ENCODE measurements at places on chromosomes 3 and 15.
A peak's percentile ranks its signal among the peaks of the same experiment; 100 is the strongest.

DNA sequence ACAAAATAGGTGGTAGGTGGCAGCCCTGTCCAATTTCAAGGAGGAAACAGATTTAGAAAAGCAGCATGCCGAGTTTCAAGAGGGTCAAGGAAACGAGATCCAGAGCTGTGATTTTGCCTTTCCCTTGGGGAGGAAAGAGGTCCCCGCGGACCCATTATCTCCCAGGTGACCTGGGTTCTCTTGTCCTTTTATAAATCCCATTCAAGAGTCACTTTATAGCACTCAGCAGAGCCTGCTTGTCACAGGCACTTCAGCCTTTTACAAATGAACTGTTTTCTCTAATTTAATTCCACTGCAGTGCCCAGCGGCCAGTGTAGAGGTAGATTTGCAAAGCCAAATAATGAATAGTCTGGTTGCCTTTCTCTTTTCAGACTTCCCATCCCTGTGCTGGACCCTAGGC lies 99.9 kb downstream of the CD47 start:
- no peak for DNase-seq

DNA sequence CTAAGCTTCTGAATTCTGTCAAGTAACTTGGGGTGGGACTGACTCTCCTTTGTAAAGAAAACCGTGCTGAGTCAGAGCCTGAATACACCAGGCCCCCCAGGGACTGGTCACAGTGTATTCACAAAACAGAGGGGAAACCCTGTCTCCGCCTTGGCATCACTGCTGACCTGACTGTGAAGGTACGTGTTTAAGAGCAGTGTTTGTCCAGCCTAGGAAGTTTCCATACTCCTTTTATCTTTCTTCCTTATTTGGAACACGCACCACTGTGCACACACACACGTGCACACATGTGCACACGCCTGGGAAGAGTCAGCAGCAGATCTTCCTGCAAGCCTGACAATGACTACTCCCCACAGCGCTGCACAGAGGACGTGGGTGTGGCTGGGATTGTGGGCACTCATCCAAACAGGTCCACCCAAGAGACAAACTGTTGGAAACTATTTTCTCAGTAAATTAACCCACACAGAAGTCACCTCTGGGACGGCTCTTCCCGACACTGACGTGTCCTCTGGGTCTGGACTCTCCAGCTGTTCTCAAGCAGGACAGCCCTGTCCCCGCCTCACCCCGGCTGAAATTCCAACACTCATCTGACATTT lies 87.7 kb downstream of the ATP10A start:
- no peak for DNase-seq

DNA sequence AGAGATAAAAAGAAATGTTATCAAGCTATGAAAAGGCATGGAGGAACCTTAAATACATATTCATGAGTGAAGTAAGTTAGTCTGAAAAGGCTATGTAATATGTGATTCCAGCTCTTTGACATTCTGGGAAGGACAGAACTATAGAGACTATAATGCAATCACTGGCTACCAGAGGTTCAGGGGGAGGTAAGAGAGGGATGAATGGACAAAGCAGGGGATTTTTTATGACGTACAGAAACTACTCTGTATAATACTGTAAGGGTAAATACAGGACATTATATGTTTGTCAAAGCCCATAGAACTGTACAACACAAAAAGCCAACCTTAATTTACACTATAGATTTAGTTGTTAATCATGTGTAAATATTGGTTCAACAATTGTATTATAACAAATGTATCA lies 46.1 kb downstream of the MCTP2 start:
- DNase-seq: no peak

DNA sequence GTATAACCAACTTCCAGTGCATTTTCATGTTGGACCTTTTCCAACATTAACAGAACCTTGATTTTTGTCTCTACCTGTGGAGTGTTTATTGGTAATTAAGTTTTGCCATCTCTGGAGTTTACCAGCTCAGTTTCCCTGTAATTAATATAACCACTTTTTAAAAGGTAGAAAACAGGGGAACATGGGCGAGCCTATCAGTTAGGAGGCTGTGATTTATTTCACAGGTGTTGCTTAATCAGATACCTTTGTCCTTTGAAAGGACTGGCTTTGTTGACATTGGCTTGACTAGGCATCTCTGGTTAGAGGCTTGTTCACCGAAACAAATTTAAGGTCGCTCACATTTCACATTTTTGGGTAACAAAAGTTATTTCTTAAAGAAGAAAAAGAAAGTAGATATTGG lies 622 bp downstream of the NAALADL2 start:
- DNase-seq: no peak

DNA sequence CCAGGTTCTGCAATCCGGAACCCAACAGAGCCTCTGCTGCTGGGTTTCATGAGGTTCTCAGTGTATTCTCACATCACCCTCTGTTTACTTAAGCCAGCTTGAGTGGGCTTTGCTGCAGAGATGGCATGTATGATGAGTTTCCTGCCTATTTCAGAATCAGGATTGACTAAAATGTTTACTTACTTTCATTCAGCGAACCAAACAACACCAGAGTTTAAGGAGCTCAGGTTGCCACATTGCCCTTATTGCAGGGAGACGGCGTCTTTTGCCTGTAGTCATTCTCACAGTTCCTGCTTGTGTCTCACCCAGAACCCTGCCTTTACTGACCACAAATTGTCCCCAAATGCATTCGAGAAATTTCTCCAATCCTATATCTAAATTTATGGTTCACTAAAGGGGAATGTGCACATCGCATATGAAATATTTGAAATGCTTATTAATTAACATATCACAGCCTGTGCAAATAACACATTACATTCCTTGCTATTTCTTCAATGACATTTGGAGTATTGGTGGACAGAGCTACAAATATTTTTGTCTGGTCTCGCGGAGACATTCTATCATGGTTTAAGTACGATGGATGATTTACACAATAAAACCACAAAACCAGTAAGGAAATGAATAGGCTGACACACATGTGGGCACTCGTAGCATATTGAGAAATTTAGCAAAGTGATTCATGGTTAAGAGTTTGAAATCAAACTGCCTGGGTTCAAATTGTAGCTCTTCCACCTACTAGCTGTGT lies 377.2 kb upstream of the CFAP20DC start:
- no peak for DNase-seq

GRCh38 chr15:92847841-92848240 lies 52.3 kb upstream of the CHD2 start:
- DNase-seq: no peak

- peak; percentile 8 for DNase-seq
These were observed 48.5 kb downstream of the EFHB start for GRCh38 chr3:19885468-19885867.

- DNase-seq: no peak
These were observed 57.4 kb downstream of the ANXA2 start for GRCh38 chr15:60340207-60340921.

DNA sequence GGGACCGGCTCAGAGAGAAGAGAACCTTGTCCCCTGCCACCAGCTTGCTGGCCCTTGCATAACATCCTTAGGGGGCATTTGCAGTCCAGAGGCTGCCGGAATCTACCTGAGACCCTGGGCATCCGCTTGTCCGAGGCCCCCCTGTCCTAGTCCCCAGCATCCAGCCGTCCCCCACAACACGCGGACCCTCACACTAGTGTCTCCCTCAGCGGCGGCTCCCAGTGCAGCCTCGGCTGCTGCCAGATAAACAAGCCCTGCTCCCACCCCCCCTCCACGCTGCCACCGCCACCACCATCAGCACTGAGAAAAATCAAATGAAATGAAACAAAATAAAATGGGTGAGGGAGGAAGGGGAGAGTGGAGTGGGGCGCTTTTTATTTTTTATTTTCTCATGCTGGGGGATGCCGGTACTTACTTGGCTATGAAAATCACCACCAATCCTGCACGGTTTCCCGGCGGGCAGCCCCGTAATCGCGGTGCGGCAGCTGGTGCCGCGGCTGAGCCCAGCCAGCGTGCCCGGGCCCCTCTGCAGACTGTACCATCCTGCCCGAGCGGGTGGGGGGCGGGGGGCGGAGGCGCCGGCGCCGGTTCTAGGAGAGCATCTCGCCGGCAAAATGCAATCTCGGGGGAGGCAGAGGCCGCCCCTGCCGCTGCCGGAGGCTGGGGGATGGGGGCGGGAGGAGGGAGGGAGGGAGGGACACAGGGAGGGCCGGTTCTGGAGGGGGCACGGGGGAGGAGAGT lies at the start of gene ATP2B2:
ATP2B2 (minus strand) TSS at position 537 of the 741 bp plus-strand sequence. CDS start 56,043 bp downstream, outside the sequence.
- DNase-seq: no peak

GRCh38 chr15:64791401-64791800 lies 16.0 kb upstream of the RBPMS2 start:
- DNase-seq: no peak

DNA sequence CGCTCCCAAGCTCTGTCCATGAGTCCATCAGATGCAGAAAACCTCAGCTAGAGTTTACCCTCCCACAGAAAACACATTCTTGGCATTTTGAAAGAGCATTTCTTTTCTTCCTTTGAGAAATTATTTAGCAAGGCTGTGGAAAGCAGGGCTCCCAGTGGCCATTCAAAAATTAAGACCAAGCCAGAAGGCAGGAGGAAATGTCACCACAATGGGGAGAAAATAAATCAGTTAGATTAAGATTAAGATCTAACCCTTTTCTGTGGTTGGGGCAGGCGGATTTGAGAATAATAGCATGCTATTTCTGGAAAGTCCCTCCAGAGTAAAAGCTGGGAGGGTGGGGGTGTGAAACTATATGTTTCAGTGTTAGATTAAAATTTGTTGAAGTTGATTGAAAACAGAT lies 20.2 kb downstream of the LRIG1 start:
- peak; percentile 45 for DNase-seq

GRCh38 chr15:41304149-41304770 lies 28.1 kb downstream of the OIP5 start:
- no peak for DNase-seq

GRCh38 chr3:46845860-46846623 lies 17.2 kb downstream of the MYL3 start:
- DNase-seq: peak; percentile 76

- DNase-seq: no peak
These were observed 90.4 kb downstream of the SUCLG2 start for GRCh38 chr3:67564008-67564407.

DNA sequence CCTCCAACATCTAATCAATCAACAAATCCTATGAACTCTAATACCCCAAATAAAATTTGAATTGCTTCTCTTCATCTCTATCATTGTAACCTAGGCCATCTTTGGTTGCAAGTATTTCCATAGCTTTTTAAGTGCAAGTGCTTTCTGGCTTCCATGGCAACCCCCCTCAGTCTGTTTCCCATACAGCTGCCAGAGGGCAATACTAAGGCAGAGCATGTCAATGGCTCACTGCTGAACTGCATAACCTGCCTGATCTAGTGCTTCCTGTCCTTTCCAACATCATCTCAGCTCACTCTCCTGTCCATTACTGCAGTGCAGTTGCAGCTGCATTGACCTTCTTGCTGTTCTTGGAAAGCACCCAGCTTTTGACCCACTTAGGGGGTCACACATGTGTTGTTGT lies 198.4 kb downstream of the WNT5A start:
- DNase-seq: no peak

GRCh38 chr3:133387341-133387740 lies 12.5 kb upstream of the BFSP2 start:
- no peak for DNase-seq

DNA sequence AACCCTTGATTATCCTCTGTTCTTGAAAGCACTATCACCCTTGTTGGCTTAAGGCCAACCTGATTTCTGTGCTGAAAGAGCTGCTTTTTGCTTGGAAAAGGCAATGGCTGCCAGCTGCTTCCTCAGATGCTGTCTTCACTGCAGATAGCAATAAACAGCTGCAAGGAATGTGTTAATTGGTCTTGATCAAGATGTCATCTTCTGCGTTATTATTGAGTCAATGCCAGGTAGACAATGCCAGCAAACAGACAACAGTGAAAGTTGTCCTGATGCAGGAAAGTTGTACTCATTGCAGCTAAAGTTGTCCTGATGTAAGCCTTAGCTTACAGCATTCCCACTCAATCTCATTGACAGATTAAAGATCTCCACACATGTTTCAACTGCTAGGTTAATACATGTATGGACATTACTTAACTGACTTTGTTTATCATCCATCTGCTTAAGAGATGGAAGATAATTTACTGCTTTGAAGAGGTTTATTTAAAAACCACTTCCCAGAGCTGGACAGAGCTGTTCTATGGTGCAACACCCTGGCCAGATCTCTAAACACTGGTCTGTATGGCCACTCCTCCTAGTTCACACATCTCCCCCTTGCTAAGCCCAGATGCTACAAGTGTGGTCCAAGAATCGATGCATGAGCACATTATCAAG lies 251.0 kb upstream of the MCTP2 start:
- DNase-seq: no peak

DNA sequence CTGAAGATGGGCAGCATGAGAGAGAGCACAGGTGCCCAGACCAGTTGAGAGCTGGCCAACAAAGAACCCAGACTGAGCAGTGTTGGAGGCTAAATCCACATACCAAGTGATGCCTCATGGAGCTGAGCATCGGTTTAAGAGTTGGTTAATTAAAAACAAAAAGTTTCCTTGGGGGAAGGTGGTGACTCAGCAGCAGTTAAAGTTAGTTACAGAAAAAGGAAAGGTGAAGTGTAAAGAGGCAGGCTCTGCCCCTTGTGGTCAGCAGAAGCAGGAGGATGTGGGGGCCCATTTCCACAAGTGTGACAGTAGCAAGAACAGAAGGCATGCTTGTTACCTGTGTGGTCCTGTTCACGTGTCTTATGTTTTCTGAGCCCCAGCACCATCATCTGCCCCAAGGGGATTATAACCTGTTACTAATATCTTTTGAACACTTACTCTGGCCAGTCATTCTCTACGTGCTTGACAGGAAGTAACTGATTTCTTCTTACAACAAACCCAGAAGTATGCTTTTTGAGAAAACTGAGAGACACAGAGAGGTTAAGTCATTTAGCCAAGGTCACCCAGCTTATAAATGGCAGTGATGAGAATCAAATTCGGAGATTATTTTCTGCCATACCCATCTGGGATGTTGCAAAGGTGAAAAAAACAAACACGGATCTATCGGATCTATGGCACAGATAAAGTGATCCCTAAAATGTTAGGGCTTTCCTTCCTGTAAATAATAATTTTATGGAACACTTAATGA lies 91.0 kb downstream of the EPHB1 start:
- no peak for DNase-seq

DNA sequence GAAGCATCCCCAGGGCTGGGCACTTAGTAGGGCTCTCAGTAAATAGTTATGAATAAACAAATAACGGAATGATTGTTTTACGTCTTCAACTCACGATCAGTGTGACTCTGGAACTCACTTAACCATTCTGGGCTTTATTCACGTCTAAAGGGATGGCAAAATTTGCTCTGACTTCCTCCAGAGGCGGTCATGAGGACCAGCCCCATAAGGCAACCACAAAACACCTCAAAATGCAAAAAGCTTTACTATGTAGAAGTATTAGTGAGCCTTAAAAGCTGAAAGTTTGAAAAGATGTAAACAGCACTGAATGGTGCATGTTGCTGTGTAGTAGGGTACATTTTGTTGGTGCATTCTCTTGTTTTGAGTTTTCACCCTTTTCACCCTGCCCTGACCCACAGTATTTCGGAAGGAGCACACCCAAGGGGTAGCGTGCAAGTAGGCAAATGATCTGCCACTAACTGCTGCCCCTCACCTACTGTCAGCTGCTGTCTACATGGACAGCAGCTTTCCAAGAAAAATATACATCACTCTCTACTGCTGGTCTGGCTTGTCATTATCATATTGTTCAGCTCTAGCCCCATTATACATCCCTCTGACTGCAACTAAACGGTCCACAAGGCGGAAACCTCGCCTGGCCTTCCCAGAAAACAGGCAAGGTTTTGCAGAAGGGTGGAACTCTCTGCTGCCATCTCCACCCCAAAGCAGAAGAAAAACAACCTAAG lies 308.5 kb upstream of the PROK2 start:
- DNase-seq: no peak
